ENCODE measurements at places on chromosomes 16 and 17. TPM values are rescaled to one million over a fixed set of nuclear protein-coding genes. Genes with fewer than 3 reads are reported as not detected.

The USP10 gene
- total RNA-seq = 77.3 TPM

The FNDC8 gene
- not detected for total RNA-seq

The CRISPLD2 gene
- 27.2 TPM for total RNA-seq

The KRT23 gene
- not detected for total RNA-seq

The ABCA9 gene
- total RNA-seq = 8.1 TPM

The CHRNB1 gene
- 10.7 TPM for total RNA-seq

The PDE6G gene
- 0.34 TPM for total RNA-seq

The TPSAB1 gene
- total RNA-seq = 49.9 TPM

The HOXB4 gene
- total RNA-seq = 3.0 TPM

The FBXO39 gene
- total RNA-seq = not detected

The CES5A gene
- total RNA-seq = not detected

The SLFN12L gene
- total RNA-seq = 2.0 TPM

The PRAC2 gene
- 11.7 TPM for total RNA-seq

The TAC4 gene
- not detected for total RNA-seq

The GP1BA gene
- not detected for total RNA-seq

The SMIM36 gene
- not detected for total RNA-seq

The TP53TG3F gene
- not detected for total RNA-seq

- DNase-seq = peak; percentile 90
Measured at GRCh38 chr16:720990-721764, at the start of gene ANTKMT. TSS of gene ANTKMT (plus strand) at chr16:721146. CDS start at chr16:721275, 129 bp downstream.

DNA sequence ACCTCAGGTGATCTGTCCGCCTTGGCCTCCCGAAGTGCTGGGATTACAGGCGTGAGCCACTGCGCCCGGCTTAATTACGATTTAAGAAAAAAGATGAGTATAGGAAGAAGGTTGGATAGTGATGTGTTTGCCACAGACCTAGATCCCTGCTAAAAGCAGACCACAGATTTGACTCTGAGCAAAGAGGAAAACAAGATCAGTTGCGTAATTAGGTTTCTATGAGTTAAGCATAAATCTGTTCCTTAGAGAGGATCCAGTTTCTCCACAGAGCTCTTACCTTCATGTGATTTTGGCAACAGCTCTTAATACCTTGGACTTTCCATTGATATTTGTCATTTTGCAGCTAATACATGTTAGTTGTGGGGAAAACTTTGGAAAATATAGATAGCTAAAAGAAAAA, 31.1 kb downstream of the CDH1 start:
- no peak for DNase-seq

DNA sequence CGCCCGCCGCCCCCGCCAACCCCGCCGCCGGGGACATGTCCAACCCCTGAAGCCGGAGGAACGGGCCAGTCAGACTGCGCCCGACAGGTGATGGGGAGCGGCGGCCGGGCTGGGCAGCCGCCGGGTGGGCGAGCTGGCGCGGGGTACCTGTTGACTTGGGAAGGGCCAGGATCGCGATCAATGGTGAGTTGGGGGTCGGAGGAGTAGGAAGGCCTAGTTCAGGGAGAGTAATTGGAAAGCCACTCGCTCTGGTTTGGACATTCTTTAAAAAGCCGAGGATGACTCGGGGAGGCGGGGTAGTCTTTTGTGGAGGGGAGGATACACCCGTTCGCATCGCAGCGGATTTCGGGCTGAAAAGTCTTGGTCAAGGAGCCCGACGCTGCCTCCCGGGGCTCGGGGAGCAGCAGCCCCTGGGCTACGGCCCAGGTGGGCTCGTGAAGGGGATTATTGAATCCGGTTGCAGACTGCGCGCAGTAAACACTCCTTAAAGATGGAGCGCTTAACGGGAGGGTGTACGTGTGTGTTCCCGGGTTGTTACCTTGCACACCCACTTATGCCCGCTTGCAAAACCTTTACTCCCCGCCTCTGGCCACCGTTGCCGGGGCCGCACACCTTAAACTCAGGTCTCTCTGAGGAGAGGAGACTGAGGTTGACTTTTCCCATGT, 123.8 kb downstream of the GOSR1 start:
- DNase-seq = peak; percentile 29

- DNase-seq = no peak
Measured at GRCh38 chr16:72111657-72112451, 18.2 kb downstream of the DHX38 start.

DNA sequence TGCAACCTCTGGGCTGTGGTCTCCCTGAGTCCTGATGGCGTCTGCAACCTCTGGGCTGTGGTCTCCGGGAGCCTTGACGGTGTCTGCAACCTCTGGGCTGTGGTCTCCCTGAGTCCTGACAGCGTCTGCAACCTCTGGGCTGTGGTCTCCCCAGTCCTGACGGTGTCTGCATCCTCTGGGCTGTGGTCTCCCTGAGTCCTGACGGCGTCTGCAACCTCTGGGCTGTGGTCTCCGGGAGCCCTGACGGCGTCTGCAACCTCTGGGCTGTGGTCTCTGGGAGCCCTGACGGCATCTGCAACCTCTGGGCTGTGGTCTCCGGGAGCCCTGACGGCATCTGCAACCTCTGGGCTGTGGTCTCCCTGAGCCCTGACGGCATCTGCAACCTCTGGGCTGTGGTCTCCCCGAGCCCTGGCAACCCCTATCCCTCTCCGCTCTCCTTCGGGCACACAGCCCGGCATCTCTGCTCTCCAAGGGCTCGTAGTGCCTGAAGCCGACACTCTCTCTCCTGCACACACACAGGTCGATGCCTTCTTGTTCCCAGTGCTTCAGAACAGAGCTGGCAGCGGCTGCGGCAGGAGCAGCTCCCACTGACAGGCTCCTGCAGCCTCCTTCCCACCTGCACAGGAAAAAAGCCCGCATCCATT, 45.6 kb downstream of the METRNL start:
- no peak for DNase-seq

- peak; percentile 71 for DNase-seq
Measured at GRCh38 chr17:58387834-58388233, 29.5 kb downstream of the RNF43 start.

DNA sequence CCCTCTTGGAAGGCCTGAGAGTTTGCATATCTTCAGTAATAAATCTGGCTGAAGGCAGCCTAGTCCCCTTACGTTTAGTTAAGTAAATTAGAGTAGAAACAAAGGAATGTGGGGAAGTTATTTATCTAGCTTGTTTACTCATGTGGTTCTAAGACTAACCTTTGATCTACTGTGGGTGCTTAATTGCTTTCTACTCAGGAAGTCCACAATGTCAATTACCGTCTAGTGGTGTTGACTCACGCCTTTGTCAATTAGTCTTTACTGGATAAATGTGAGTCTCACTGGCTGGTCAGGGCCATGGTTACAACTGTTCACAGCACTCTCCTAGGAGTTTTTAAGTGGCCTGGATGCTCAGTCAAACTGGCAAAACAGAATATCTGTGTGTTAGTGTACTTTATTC, 2338.4 kb downstream of the TP53TG3F start:
- DNase-seq = no peak

GRCh38 chr16:7257016-7257415, 75.6 kb upstream of the RBFOX1 start:
- no peak for DNase-seq

GRCh38 chr16:8928467-8928957, 35.2 kb downstream of the USP7 start:
- DNase-seq = no peak

GRCh38 chr16:3182608-3183444, 5.2 kb upstream of the OR1F1 start:
- no peak for DNase-seq

GRCh38 chr17:29046473-29046839, 3.5 kb downstream of the PIPOX start:
- DNase-seq = no peak

DNA sequence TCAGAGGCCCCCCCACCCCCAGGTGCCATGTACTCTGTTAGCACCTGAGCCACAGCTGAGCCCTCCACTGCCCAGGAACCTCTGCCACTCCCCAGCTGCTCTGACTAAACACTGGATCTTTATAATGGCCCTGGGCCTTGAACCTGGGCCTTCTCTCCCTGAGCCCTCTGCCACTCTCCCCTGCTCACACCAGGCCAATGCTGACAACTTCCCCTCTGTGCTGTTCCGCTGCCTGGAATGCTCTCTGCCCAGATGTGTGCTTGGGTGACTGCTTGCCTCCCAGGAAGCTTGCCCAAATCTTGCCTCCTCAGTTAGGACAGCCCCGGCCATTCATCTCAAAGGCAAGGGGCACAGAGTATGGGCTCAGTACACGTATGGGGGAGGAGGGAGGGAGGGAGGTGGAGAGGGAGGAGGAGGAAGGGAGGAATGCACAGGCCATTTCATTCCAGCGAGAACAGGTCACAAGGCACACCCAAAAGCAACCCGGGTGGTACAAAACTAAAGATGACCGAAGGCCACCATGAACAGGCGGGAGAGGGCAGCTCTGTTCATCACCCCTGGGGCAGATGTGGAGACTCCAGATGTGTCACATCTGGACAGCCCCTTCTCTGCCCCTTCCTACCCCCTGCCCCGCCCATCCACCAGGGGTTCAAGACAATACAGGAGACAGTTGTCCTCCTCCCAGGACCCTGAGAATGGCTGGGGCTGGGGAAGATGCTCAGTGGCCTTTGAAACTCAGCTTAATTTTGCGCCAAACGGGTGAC, 15.3 kb upstream of the TNFRSF13B start:
- DNase-seq = no peak

DNA sequence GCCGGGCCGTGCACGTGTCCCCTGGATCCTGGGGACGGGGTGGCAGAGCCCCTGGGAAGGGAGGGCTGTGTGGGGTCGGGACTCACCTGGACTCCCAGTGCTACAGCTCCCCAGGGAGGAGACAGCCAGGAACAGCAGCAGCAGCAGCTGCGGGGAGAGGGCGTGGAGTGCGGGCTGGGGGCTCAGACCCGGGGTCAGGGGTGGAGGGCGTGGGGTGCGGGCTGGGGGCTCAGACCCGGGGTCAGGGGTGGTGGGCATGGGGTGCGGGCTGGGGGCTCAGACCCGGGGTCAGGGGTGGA, 20.7 kb downstream of the TPSD1 start:
- DNase-seq = no peak

- peak; percentile 3 for DNase-seq
Measured at GRCh38 chr17:50672831-50673551, 34.7 kb downstream of the ANKRD40 start.

DNA sequence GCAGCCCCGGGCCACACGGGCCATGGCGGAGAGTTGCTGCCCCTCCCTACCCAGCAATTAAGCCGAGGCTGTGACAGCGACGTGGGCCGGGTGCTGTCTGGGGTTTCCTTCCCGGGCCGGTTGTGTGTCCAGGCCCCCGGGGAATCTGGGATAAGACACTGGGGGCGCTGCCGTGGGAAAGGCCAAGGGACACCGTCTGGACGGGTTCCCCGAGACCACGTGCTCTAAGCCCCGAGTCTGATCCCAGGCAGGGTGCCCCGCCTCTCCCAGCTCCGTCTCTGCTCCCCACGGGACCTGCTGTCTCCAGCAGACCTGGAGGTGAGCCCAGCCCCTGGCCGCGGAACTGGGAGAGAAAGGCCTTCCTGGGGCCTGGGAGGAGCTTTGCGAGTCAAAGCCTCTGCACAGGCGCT, 92.2 kb downstream of the IRX3 start:
- peak; percentile 28 for DNase-seq

GRCh38 chr17:55704401-55704800, 18.3 kb downstream of the TMEM100 start:
- DNase-seq = no peak

DNA sequence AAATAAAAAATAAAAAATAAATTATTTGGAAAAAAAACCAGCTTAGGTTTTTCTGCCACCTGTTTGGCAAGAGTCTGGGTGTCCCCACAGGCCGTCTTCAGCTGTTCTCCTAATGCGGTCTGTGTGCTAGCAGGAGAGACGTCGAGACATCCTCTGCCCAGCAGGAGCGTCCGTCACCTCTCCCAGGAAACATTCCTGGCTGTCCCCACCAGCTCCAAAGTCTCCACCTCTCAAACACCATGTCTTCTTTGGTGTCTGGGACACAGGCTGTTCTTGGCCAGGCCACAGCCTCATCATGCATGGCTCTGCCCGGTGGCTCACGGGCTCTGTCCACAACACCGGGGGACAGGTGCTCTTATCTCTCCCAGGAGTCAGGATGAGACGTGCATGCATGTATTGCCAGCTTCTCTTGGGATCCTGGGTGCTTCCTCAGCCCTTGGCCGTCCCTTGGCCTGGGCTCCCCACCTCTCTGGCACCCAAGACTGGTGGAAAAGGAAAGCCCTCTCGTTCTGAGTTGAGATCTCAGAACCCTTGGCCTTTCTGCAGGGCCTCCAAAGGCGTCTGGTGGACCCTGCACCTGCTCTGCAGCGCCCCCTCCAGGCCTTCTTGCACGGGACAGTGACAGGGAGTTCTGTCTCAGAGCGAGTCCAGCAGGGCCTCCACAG, 84.9 kb upstream of the CBX4 start:
- DNase-seq = peak; percentile 76

GRCh38 chr17:16407911-16408588, 7.3 kb upstream of the TRPV2 start:
- DNase-seq = peak; percentile 49

DNA sequence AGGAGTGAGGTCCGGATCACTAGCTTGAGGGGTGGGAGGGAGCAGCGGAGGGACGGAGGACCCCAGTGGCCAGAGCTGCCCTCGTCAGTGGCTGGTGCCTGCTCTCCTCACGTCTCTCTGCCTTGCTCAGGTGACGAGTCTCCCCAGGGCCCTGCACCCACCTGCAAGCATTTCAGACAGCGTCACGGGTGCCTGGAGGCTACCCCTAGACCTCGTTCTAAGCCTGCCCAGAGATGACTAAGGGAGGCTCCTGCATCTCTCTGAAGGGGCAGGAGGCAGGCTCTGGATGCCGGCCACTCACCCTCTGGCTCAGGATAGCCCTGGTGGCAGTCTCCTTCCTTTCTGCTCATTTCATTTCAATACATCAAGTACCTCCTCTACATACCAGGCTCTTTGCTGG, 68.8 kb downstream of the MRC2 start:
- DNase-seq = no peak

- DNase-seq = no peak
Measured at GRCh38 chr17:81371910-81372760, 23.1 kb upstream of the BAHCC1 start.

DNA sequence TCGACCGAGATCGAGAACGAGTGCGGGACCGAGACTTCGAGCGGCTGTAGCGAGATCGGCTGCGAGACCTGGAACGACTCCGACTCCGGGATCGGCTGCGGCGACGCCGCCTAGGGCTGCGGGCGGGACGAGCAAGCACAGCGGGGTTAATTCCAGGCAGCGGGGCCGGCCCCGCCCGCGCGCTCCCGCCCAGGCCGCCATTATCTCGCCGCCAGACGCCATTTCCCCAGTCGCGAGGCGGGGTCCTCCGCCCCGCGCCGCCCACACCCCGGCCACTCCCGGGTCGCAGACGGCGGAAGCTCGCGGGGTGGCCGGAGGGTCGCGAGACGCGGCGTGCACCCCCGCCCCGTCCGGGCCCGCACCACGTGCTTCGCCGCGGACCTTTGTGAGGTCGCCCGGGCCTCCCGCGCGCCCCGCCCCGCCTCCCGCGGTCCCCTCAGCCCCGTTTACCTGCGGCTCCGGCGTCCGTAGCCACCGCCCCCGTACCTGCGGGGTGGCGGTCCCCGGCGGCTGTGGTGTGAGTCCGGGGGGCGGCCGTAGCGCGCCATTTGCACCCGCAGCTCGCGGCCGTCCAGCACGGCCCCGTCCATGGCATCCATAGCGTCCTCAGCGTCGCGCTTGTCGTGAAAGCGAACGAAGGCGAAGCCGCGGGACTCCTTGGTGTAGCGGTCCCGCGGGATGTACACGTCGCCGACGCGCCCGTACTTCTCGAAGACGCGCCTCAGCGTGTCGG, 616 bp downstream of the SRSF2 start:
- DNase-seq = peak; percentile 88
